ENCODE measurements at places on chromosomes 16 and 17.

GRCh38 chr17:36972186-36972700, 23.5 kb downstream of the AATF start:
- DNase-seq: peak; percentile 20

DNA sequence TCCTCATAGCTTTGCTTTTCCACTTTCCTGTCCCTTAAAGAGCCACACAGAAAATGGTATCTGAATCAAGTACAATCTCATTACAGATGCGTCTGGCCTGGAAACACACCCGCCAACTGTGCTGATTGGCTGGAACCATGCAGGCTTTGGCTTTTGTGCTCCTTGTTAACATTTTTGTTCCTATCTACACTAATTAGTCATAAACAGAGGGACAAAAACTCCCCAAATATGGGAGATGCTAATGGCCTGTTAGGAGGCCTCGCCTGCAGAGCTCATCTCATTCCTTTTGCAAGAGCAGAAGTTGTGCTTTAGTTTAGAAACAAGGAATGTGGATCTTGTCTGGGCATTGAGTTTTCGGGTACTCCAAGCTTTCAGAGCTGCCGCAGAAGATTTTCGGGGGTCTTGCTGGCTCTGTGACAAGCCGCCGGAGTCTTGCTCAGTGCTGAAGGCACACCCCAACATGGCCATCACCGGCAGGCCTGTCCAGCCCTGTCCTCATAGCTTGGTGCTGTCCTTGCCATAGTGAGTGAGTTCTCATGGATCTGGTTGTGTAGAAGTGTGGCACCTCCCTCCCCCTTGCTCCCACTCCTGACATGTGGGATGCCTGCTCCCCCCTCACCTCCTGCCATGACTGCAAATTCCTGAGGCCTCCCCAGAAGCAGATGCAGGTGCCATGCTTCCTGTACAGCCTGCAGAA, 69.8 kb downstream of the METRNL start:
- no peak for DNase-seq

DNA sequence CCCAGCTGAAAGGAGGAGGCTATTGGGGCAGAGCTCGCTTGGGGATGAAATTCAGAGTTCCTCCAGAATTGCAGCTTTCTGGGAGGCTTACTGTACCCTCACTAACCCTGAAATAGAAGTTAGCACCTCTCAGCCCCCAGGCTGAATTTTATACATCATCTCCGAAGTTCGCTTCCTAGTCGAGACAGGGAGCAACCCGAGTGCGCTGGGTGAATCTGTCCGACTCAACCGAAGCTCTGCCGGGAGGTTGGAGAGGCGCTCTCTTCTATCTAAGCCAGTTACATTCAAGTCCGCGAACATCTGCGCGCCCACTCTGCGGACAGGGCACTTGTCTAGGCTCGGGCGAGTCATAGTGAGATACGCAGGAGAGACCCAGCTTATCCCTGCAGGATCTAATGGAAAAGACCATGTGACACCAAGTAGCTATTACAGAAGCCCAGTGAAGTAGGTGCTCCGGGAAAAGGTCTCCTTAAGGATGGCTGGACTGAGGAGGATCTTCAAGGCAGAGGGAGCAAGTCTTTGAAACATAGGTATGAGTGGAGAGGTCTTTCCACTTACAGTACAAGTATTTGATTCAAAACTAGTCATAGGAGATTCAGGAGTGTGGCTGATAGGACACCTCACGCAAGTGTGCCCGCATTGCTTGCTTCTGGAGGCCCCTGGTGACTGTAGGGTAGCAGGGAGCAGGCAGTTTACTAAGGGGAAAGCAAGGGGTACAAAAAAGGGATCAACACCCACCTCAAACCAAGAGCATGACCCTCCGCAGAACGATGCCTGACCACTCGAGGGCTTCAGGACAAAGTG, 646 bp upstream of the HES7 start:
- peak; percentile 15 for DNase-seq

GRCh38 chr16:85570735-85571562, 42.2 kb upstream of the GSE1 start:
- no peak for DNase-seq

DNA sequence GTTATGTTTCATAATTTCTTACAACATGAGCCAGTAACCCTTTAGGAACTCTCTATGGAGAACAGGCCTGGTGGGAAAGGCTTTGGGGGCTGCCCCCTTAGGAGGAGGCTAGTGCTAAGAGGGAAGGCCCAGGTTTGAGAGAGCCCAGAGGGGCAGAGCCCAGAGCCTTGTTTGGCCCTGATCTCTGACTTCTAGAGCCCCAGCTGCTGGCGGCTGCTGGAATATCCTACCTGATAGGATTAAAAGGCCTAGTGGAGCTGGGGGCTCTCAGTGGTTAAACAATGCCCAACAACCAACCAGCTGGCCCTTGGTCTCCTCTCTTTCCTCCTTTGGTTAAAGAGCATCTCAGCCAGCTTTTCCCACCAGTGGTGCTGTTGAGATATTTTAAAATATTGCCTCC, 54.1 kb downstream of the IGF2BP1 start:
- DNase-seq: no peak

- DNase-seq: no peak
Observed at GRCh38 chr16:55171241-55171640, 152.8 kb upstream of the IRX6 start.

DNA sequence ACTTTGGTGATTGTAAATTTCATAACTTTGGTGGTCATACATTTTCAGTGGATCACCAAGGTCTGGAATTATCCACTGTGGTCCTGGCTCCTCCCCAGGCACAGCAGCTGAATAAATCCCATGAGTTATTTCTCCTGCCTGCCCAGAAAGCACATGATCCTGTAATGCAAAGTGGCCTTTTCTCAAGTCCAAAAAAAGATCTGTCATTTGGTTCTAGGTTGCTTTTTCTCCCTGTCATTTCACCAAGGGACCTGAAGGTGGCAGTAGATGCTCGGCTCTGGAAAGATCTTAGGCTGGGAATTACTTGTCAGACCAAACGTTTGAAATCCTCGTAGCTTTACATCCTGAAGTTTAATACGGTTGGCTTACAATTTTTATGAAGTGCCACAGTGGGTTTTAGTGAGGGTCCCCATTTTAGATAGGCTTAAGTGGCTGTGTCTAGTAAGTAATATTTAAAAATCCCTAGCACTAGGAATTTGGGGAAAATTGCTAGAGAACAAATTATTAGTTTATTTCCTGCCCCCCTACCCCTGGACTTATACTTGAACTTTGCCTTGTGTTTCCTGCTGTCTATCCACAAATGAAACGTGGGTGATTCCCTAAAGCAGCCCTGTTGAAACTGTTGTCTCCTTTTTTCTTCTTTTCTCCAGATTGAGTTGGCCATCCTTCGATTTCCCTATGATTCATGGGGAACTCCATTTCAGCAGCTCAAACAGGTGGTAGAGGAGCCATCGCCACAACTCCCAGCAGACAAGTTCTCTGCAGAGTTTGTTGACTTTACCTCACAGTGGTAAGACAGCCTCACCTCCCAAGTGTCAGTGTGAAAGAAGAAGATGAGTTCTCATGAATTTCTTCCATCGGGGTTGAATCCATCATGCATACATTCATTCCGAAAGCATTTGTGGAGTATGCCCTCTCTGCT, 111.7 kb downstream of the MAP2K6 start:
- DNase-seq: peak; percentile 67

GRCh38 chr17:64984851-64985521, 65.7 kb upstream of the LRRC37A3 start:
- peak; percentile 25 for DNase-seq

DNA sequence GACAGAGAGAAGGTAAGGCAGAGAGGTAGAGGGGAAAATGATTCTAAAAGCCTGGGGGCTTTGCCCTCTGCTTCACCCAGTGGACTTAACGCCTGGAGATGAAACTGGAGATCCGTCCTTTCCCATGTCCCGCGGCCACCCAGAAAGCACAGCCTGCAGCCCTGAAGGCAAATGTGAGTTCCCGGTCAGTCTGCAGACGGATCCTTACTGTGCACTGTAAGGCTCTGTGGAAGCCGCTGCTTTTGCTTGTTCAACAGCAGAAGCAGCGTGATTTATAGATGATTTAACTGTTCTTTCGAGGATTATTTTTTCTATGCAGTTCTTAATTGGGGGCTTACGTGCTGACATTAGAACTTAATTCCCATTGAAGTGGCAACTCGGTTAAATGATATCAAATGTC, 290.4 kb downstream of the FOXL1 start:
- no peak for DNase-seq

DNA sequence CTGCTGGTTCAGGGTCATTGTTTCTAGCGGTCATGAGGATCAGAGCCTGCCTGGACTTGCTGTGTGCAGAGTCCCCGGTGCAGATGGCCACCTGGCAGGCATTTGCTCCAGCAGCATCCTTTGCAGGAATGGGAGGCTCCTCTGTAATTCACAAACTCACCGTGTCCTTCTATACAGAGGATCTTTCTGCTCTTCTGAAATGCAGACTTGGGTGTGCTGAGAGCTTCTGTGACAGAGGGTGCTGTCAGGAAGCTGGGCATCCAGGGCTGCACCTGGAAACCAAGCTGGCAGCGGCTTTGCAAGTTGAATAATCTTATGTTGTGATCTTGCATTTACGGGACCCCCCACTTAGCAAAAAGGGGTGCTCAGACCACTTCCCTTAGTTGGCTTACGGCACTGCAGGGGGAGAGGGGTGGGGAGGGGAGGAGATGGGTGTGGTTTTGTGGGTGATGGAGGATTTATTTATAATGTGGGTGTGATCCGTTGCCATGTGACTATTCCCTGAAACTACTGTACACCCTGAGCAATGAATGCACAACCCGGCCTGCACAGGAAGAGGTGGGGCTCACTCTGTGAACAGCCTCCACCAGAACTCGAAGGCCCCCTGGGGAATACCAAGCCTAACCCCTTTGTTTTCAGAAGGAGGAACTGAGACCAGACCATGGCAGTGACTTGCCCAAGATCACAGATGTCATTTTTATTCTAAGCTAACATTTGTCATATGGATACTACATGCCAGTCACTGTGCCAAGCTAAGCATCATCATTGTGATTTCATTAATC, 178.3 kb downstream of the PRKCB start:
- DNase-seq: no peak

DNA sequence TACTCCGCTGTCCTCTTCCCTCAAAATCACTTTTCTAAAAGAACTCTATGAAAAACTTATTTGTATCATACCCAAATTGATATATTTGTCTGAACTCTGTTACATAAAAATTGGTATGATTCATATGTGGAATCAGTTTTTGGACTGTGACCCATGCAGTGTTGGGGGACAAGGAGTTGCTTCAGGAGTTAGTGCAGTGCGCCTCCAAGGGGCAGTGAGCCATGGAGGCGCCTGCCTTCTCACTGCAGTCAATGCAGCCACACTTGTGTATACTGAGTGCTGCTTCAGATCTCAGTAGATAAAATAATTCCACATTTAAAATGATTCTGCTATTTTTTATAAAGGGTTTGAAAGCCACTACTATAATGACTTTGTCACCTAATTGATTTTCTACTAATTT, 32.5 kb downstream of the DGKE start:
- DNase-seq: no peak

- DNase-seq: no peak
Observed at GRCh38 chr16:88430524-88431446, 22.3 kb upstream of the ZFPM1 start.

- peak; percentile 45 for DNase-seq
Observed at GRCh38 chr17:65977041-65977440, 214.9 kb downstream of the CEP112 start.

GRCh38 chr17:59372138-59372751, 40.8 kb downstream of the YPEL2 start:
- no peak for DNase-seq

- no peak for DNase-seq
Observed at GRCh38 chr16:56852968-56853367, 12.0 kb upstream of the SLC12A3 start.

DNA sequence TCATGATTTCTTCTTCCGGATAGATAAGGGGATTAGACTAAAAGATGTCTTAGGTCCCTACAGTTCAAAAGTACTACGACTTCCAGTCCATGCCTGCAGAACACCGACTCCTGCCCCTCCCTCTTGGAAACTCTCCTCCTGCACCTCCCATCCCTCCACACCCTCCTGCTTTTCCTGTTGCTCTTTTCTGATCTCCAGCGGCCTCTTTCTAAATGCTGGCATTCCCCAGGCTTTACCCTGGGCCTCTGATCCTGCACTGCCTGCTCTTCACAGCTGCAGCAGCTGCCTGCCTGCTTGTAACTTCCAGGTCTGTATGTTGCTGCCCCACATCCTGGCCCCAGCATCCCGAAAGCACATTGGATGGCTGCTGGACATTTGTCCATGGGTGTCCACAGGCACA, 154.2 kb downstream of the KCNJ12 start:
- DNase-seq: no peak

GRCh38 chr16:66639091-66639885, 34.8 kb downstream of the CMTM3 start:
- DNase-seq: no peak

GRCh38 chr16:19710191-19710908, 7.7 kb downstream of the KNOP1 start:
- no peak for DNase-seq

- DNase-seq: no peak
Observed at GRCh38 chr16:1656808-1657617, 21.1 kb upstream of the JPT2 start.

All from fibroblast of upper back skin (primary cell).